ENCODE measurements at places on chromosomes 3 and 15.
A peak's percentile ranks its signal among the peaks of the same experiment; 100 is the strongest.

GRCh38 chr3:168604767-168605166 lies 509.0 kb upstream of the GOLIM4 start:
- no peak for DNase-seq

DNA sequence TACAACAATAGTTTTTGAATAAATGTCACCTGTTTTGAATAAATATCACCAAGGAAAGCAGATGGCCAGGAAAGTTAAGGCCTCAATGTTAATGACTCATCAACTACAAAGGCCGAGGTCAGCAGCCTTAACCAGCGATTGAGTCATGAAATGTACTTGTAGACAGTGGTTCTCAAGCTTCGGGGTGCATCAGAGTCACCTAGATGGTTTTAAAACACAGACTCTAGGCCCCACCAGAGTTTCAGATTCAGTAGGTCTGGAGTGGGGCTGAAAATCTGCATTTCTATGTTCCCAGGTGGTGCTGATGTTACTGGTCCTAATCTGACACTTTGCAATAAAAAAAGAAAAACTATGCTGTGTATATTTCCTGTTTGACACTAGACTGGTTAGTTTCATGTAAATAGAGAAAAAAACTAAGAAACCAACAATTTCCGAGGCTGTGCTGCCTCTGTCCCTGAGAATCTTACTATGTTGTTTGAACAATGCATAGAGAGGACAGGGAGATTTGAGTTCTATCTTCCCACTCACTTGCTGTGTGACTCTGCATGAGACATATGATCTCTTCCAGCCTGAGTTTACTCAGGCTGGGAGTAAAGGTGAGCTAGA lies 9.8 kb downstream of the RAB27A start:
- DNase-seq: no peak

GRCh38 chr3:42174679-42175385 lies 83.7 kb downstream of the TRAK1 start:
- no peak for DNase-seq

- no peak for DNase-seq
Observed at GRCh38 chr3:175002732-175003143, 143.6 kb downstream of the NAALADL2 start.

DNA sequence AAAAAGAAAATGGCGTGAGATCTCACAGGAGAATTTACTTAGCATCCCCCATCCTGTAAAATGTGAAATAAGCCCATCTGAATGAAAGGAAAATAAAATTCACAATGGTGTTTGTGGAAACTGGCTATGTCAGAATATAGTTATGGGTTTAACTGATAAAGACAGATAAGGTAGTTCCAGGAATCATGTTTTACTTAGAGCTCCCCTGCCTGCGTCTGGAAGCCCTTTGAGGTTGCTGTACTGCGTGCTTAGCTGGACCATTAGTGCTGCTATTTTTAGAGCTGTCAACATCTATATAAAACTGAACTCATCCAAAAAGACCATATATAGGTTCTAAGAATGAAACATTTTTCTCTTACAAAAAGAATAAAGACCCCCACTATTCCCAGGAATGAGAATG lies 130.8 kb downstream of the LSAMP start:
- no peak for DNase-seq

DNA sequence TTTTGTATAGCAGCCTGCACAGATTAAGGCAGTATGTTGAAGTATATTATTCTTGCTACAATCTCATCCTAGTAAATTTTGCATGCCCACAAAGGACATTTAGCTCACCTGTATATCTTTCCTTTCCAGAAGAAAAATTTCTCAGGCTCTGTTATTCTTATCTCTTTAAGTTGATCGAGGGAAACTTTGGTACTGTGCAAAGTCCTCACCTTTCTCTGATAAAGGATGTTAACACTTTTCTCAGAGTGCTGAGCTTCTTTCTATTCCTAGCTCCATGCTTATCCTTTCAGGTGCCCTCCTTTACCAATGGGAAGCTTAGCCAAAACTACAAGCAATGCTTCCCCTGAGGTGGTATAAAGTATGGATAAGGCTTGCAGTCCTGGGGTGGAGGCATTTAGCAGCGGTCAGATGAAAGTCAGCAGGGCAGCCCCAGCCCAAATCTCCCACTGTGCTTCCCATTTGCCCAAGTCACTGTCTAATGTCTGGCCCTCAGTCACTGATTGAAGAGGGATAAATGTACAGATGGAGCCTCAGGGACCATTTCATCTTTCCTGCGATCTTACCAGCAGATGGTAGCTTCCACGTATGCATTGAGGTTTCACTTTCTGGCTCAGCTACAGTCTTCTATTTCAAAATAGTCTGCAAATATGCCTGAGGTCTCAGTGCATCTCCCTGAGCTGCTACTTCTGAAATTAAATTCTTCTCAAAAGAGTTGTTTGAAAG lies 127.8 kb upstream of the P2RY1 start:
- DNase-seq: no peak

GRCh38 chr3:48411606-48412374 lies 18.1 kb downstream of the PLXNB1 start:
- no peak for DNase-seq

- no peak for DNase-seq
Observed at GRCh38 chr3:37501571-37502313, 327.4 kb upstream of the LRRFIP2 start.

DNA sequence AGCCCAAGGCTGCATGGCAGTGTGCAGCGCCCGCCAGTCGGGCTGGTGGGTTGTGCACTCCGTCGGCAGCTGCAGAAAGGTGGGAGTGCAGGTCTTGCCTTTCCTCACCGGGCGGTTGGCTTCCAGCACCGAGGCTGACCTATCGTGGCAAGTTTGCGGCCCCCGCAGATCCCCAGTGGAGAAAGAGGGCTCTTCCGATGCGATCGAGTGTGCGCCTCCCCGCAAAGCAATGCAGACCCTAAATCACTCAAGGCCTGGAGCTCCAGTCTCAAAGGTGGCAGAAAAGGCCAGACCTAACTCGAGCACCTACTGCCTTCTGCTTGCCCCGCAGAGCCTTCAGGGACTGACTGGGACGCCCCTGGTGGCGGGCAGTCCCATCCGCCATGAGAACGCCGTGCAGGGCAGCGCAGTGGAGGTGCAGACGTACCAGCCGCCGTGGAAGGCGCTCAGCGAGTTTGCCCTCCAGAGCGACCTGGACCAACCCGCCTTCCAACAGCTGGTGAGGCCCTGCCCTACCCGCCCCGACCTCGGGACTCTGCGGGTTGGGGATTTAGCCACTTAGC lies 4.3 kb downstream of the ISL2 start:
- DNase-seq: no peak

- no peak for DNase-seq
Observed at GRCh38 chr3:99630815-99631214, 7.6 kb upstream of the COL8A1 start.

GRCh38 chr3:160637086-160637485 lies 39.9 kb upstream of the ARL14 start:
- no peak for DNase-seq

DNA sequence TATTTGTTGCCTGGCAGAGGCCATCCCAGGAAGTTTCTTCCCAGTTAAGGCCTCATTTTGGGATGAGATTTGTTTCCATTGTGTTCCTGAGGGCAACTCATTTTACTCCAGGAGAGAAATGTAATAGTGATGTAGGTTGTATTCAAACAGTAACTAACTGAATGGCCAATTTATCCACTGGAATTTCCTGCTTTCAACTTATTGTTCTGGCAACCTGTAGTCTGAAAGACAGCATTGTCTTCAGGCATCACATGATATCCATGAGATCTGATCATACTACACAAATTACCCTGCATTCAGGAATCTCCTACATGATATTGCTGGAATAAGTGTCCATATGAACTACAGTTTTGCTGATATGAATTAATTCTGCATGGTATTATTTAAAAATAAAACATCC lies 79.5 kb upstream of the FGF7 start:
- no peak for DNase-seq

- DNase-seq: no peak
Observed at GRCh38 chr3:150975086-150975991, 2.8 kb upstream of the CLRN1 start.

GRCh38 chr3:52313774-52314188 lies 2.3 kb upstream of the DNAH1 start:
- no peak for DNase-seq

- DNase-seq: no peak
Observed at GRCh38 chr3:24365168-24365567, 129.5 kb downstream of the THRB start.

- DNase-seq: peak; percentile 52
Observed at GRCh38 chr15:33700695-33701303, 267.5 kb upstream of the CHRM5 start.

DNA sequence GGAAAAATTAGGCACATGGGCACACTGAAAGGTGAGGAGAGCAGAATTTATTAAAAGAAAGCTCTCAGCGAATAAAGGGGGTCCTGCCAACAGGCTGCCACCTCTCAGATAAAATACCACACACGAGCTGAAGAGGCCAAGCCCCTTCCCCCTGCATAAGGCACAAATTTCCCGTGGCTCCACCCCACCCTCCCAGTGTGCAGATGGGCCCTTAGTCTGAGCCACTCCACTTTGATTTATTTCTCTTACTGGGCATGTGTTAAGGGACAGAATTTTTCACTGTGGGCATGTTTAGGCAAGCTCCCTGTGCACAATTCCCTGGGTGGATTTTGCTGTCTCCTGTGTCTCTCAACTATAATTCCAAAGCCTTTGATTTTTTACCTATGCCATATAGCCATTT lies 409.8 kb downstream of the TBL1XR1 start:
- DNase-seq: no peak

DNA sequence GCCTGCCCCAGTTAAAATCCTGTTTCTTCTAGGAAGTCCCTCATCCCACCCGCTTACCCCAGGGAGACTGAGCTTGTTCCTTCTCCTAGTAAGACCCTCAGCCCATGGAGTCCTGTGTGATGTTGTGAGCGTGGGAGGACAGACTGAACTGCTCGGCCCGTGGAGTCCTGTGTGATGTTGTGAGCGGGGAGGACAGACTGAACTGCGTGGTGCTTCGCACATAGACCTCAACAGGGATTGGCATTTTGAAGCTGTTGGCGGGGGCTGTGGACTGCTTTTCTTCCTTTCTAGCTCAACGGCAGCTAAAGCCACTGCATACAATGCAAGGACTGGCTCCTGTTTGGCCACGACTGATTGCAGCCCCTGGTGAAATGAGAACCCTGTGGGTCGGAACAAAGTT lies 1.6 kb upstream of the SPTBN5 start:
- DNase-seq: no peak

GRCh38 chr3:129822679-129823078 lies 70.8 kb downstream of the TMCC1 start:
- DNase-seq: no peak

DNA sequence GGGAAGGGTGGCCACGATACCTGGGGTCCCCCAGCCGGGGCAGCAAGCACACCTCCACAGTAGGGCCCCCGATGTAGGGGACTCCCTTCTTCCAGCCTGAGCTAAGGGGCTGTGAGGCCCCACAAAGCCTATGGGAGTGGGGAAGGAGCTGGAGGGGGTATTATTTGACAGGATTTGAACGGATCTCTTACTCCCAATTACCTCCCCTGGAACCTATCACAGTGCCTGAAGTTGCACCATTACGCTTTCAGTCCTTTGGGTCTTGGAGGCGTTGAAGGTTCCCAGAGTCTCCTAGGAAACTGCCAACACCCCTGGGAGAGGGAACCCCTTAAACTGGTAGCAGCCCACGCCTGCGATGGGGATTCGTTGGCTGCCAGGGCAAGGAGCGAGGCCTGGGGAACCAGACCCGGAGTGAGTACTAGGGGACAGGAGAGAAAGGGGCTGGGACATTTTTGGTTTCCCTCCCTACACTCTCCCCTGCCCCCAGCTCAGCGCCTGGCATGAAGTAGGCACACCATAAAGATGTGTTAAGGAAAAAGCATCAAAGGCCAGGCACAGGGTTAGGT lies 409 bp upstream of the LHFPL4 start:
- no peak for DNase-seq

GRCh38 chr3:105402287-105402801 lies 35.6 kb downstream of the ALCAM start:
- DNase-seq: no peak

DNA sequence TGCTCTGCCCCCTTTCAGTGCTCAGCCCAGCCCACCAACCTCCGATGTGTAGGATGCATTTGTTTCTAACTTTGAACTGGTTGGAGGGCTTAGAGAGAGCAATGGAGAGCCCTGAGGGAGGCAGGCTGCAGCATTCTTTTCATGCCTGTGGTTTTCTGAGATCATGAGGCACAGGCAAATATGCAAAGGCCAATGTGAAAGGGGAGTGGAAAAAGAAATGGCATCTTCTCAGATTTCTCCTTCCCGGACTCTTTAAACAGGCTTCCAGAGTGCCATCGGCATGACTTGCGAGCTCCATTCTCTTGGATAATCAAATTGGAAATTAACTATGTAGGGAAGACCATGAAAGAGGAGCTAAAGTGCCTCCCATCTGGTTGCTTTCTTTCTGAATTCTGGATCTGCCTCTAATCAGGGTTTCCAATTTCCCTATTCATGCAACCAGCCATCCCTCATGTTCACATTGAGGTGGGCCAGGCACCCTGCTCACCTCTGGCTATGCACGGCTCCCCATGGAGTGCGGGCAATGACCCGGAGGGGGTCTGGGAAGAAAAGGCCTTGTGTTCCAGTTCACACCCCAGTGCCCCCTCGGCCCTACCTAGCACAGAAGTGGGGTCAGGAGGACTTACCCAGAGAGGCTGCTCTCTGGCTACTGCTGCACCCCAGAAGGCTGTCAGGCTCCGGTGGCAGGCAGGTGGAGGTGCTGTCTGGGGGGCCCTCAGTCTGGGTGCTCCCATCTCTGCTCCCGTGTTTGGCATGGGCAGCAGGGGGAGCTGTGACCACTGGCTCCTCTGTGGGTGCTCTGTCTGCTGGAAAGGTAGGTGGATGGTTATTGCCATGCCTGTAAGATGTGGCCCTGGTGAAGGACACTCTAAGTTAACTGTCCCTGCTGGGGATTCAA lies 16.1 kb downstream of the AMOTL2 start:
- DNase-seq: no peak

- no peak for DNase-seq
Observed at GRCh38 chr3:139310474-139310933, 33.3 kb upstream of the MRPS22 start.
